Stimulated activated CD4-positive, alpha-beta T cell treated with anti-CD3 and anti-CD28 coated beads, Interleukin-4, amount 100 ng/mL, for 4 hours (primary cell): ENCODE measurements at places on chromosomes 5 and 9.

- DNase-seq = peak; percentile 41
Observed at GRCh38 chr5:158812408-158812807, 287.3 kb downstream of the EBF1 start.

DNA sequence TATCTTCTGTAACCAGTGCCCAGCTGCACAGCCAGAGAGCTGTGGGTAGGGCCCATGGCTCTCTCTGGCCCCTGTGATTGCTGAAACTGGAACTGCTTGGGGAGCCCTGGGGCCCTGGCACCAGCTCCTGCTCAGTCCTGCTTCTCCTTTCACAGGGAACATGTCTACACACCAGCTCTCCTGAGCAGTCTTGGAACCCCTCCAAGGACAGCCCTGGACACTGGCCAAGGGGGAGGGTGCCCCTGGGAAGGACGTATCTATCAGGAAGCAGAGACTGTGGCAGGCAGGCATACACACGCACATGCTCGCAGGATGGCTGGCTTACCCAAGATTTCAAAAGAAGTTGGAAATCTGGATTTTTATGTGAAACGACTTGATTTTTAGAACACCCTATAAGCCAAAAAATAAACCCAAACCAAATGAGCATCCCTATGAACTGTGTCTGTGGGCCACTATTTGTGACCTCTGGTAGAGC, 8.8 kb upstream of the TRAF1 start:
- no peak for DNase-seq

- no peak for DNase-seq
Observed at GRCh38 chr9:89519366-89519805, 21.5 kb upstream of the SEMA4D start.

DNA sequence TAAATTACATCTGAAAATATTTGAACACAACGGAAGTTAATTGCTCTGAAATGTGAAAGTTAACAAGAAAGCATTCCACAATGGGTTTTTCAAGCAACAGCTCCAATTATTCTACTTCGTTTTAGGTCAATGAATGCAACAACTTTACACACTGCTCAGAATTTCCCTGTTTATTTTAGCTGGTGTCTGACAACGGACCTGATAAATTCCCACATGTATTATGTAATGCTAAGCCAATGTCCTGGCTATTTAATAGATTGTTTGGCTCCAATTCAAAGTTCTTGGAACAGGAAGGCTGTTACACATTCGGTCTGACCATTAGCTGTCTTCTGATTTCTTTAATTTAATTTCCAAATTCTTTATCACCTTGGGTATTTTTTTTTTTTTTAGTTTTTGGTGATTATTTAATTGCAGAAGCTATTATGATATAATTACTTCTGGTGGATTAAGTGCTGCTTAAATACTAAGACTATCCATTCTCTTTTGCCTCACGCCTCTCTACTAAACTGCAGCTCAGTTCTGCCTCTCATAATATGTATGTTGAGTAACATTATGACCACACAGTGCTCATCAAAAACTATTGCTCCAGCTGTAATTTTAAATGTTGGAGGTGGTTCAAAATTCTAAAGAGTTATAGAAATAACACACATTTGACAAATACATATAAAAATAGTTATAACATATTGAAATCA, 57.9 kb downstream of the MEF2C start:
- no peak for DNase-seq

- no peak for DNase-seq
Observed at GRCh38 chr5:56802205-56802604, 13.1 kb upstream of the MAP3K1 start.

- DNase-seq = no peak
Observed at GRCh38 chr5:14753947-14754346, 89.4 kb downstream of the OTULIN start.
